GM12864 (cell line): ENCODE measurements at places on chromosomes 5 and 9.

DNA sequence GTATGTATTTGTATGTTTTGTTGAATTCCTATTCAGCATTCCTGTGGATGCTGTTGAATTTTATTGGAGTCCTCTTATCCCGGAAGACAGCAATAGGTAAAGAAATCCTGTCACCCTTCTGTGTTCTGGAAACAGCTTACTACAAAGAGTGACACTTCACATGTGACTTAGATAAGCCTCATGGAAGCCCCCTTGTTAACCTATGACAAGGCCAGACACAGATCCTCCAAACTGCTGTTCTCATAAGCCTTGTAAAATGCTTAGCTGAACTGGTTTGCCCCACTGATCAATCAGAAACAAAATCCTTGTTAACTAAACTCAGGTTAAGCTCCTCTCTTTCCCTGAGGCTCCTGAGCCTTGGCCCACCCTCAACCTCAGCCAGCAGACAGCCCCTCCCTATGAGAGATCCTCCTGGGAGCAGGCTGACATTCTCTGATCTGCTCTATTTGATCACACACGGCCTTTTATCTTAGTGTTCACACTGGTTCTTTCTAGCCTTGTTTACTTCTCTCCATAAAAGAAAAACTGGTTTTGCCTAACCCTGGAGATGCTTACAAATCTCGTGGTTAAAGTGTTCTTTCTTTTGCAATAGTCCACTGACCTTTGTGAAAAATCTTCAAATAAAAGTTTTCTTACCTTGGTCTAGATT, 29.4 kb upstream of the ATP6V1G1 start:
- DNase-seq = no peak

DNA sequence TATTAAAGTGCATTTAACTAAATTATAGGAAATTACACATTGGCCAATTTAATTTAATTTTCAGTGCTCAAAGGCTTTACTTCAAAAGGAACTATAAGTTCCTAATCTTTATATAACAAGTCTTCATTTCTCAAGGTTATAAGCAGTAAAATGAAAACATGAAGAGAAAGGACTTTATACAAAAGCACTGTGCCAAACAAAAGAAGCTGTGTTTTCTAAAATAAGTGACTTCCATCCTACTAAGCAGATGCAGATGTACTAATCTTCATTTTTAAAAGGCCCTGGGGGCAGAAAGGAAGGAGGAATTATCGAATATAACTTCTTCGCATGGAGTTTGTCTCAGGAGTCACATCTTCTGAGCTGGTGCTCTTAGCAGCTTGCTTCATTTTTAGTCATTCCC, 81.4 kb downstream of the SHC3 start:
- DNase-seq = no peak

DNA sequence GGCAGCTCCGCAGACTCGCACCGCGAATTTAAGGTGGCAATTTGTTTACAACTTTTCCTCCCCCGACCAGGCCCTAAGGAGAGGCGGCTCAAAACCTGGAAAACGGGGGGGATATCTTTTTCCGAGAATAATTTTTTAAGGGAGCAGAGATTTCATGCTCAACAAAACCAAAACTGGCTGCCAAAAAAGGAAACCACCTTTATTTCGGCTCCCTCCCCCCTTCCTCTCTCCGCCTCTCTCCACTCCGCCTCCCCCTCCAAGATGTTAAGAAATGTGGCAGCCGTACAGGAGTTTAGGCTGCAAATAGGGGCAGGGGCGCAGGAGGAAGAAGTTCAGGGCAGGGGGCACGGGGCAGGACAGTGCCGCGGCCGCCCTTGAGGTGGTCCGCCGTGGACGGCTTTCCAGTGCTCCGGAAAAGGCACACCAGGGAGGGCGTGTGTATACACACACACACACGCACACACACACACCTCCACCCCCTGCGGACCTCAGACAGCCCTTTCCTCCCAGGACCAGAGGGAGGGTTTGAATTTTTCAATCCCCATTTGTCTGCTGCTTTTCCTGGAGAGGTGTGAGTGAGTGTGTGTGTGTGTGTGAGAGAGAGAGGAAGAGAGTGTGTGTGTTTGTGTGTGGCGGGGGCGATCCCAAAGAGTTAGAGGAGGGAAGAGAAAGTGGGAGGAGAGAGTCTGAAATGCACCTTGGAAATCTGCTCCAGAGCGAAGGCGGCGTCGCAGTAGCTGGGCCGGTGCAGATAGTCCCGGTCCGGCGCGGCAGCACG, 9.1 kb downstream of the PTCH1 start:
- no peak for DNase-seq

- DNase-seq = no peak
Measured at GRCh38 chr9:134724202-134724911, 82.8 kb downstream of the COL5A1 start.

- DNase-seq = no peak
Measured at GRCh38 chr5:60685700-60686099, 14.3 kb downstream of the DEPDC1B start.

GRCh38 chr9:137778914-137779313, 98.7 kb upstream of the CACNA1B start:
- DNase-seq = no peak

DNA sequence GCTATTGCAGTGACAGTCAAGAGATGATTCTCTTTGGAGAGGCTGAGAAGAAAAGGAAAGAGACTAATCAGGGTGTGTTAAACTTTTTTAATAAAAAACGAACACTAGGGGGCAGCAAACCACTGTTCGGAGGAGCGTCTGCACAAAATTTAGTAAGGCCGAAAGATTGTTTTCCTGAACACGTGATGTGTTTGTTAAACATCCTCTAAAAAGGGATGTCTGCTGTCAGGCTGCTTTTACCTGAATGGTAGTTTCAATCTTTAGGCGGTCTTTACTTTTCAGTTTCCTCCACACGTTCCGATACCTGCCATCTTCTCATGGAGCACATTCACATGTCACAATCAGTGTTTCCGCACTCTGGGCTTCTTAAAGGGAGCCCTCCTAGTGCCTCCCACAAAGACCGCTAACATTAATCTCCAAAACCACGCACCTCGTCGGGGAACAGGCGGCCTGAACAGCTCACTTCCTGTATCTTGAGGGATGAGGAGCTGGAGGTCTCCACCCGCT, 125.2 kb downstream of the GPBP1 start:
- no peak for DNase-seq

- no peak for DNase-seq
Measured at GRCh38 chr5:172910828-172911627, 48.2 kb upstream of the RPL26L1 start.

DNA sequence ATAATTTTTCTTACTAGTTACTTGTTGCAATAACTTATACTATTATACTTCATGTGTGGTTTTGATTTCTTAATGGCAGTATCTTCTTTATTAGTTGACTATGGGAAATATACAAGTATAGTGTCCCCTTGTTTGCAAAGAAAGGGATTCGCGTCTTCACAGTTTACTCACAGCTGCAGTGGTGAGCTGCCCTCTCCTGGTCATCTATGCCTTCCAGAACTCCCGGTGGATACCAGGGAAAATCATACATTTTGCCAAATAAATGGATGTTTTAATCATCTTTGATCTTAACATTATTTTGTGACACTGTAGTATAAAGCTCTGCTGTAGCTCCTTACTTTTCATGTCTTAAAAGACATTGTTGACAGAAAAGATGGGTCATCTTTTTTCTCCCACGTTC, 142.0 kb downstream of the ZCCHC7 start:
- no peak for DNase-seq
